Germinal center (tissue), 1 donor: ENCODE measurements at places on chromosomes 7 and 10.
A peak's percentile ranks its signal among the peaks of the same experiment; 100 is the strongest.

GRCh38 chr7:115477193-115477651, 553.3 kb downstream of the TFEC start:
- DNase-seq: no peak

- no peak for DNase-seq
Observed at GRCh38 chr10:7896297-7896696, 78.0 kb downstream of the TAF3 start.

DNA sequence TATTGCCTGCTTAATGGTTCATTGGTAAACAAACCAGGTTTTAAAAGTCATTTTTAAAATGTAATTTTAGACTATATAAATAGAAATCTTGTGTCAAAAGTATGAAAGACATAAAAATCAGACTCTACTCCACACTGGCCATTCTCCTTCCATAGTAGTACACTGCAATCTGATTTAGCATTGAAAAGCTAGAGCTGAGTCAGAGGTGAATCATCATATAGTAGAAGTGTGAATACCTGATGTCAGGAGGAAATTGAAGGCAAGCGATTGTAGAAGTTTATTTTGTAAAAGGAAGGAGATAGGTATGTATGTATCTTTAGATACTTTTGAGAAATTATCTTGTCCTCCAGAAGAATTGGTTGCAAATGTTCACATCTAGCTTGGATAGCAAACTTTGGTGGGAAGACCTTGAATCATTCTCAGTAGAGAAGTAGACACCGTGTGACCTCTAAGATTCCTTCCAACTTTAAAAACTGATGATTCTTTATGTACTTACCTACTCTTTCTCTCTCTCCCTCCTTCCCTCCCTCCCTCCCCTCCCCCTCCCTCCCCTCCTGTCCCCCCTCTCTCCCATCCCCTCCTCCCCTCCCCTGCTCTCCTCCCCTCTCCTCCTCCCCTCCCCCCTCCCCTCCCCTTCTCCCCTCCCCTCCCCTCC, 88.1 kb downstream of the BTAF1 start:
- no peak for DNase-seq

DNA sequence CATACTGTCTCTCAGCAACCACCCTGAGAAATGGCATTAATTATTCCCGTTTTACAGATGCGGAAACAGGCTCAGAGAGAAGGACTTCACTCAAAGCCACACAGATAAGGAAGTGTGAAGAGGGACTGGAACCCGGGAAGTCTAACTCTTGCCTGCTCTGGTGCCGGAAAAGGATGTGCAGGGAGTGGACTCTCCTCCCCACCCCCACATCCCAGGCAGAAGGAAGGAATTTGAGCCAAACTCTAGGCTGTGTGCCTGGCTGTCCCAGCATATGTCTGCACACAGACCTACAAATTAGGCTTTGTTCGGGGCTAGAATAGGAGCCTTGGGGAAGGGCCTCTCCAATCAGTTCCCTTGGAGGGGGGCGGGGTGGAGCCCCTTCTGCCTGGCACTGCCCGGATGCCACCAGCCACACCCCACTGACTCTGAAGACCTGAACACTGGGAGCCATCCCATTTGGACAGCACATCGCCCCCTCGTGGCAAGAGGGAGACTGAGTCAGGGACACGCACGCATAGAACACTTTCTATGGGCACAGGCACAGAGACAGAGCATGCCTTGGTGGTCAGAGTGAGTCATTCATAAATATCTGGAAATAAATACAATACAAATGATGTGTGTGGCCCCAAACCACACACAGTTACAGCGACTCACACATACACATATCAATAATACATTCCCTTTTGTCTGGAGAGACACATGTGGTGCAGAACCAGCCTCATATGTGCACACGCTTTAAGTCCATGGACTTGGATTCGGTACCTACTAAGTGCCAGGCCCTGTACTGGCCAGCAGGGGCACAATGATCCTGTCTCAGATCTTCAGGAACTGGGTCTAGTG, 13.1 kb downstream of the LZTS2 start:
- DNase-seq: peak; percentile 83

- no peak for DNase-seq
Observed at GRCh38 chr7:21603462-21603861, 60.6 kb downstream of the DNAH11 start.
